Karpas-422 (cell line): ENCODE measurements at places on chromosomes 2 and 18.

DNA sequence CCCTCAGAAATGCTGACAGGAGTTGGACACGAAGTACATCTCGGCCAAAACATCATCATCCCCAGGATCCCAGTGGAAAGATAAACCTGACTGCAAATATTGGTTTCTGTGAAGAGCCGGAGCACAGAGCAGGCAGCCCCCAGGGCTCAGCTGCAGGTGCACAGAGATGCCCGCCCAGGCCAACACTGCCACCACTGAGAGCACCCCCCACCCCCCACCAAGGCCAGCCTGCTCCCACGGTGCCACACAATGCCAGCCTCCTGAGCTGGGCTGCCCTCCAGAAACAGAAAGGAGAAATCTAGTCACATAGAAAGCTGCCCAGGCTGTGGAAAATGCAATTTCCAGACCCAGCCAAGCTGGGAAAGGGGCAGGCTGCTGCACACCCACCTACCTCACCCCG lies 71.7 kb downstream of the GALNT14 start:
- no peak for DNase-seq

- no peak for DNase-seq
These were observed 38.4 kb upstream of the HDAC4 start for GRCh38 chr2:239438995-239439753.

DNA sequence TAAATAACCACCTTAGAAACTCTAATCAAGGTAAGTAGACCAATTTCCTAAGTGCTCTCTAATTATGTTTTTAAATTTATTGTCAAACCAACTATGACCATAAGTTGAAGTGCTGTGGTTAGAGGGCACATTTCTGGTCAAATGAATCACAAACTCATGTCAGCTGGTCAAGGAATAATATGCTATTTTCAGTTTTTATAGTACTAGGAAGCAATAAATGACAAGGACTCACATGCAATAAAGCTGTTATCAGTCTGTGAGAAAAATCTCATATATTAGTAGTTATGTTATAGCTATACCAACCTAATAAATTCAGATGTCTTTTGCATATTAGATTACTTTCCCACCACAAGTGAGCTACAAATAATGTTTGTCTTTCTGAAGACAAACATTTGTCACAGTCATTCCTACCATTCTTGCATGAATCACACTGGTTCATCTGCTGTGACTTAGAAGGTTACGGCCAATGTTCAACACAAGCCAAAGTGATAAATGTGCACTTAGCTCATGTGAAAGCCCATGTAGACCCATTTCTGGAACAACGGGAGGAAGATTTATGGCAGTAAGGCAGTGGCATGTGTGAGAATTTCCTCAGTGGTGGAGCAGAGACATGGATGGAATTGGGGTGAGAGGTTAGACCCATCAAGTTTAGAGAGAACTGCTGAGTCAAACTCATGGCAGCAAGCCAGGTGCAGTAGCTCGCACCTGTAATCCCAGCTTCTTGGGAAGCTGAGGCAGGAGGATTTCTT lies 27.4 kb upstream of the CCNYL1 start:
- no peak for DNase-seq

- DNase-seq: no peak
These were observed 10.3 kb downstream of the ITGA6 start for GRCh38 chr2:172437419-172438341.

GRCh38 chr2:184646177-184646576 lies 47.8 kb downstream of the ZNF804A start:
- DNase-seq: peak; percentile 91

GRCh38 chr2:14516844-14517243 lies 115.7 kb upstream of the LRATD1 start:
- DNase-seq: no peak

GRCh38 chr2:173122936-173123335 lies 47.3 kb downstream of the MAP3K20 start:
- no peak for DNase-seq

DNA sequence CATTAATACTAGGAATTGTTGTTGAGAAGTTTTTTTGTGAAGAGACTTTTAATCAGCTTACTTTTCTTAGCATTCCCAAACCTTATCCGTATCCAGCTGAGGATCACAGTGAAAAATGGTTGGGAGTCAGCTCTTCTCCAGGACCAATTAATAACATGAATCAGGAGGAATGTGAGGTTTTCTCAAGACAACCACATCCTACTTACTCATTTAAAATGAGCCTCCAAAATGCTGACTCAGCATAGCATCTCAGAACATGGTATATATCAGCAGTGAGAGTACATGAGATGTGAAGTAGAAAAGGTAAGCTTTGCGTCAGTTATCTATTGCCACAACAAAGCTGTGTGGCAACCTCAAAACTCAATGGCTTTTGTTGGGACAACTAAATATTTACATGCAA lies 140.3 kb downstream of the NRP2 start:
- DNase-seq: no peak

DNA sequence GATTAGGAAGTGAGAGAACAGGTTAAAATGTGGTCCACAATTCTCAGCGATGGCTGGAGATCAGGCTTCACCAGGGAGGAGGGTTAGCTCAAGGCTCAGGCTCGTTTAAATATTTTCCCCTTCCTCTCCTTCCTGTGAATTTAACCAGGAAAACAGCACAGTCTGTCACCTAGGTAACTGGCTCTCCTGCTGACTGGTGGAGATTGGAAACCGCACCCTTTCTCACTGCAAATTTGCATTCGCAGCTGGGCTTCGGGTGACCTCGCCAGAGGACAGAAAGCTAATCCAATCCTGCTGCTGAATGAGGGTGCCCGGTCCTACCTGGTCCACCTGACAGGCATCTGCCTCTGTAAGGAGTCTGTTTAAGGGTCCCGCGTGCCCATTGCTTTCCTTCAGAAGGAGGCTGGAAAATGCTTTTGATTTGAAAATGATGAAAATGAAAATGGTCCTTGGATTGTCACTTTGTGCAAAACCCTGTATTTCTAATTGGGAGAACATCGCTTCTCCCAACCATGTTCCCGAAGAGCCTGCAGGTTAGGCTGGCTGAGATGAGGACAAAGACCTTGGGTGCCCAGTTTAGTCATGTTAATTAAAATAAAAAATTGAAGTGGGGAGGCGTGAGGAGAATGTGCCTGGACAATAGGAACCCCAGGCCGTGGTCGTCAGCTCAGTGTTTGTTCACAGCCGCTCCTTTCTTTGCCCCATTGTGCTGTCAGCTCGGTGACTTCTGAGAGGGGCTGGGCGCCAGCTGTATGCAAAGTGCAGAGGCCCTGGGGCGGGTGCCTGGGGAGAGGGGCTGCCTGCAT lies 43.4 kb upstream of the MTCL1 start:
- DNase-seq: peak; percentile 30

GRCh38 chr2:55345064-55345463 lies 74.6 kb downstream of the CCDC88A start:
- no peak for DNase-seq

- no peak for DNase-seq
These were observed 42.3 kb upstream of the ALPP start for GRCh38 chr2:232336241-232336736.

DNA sequence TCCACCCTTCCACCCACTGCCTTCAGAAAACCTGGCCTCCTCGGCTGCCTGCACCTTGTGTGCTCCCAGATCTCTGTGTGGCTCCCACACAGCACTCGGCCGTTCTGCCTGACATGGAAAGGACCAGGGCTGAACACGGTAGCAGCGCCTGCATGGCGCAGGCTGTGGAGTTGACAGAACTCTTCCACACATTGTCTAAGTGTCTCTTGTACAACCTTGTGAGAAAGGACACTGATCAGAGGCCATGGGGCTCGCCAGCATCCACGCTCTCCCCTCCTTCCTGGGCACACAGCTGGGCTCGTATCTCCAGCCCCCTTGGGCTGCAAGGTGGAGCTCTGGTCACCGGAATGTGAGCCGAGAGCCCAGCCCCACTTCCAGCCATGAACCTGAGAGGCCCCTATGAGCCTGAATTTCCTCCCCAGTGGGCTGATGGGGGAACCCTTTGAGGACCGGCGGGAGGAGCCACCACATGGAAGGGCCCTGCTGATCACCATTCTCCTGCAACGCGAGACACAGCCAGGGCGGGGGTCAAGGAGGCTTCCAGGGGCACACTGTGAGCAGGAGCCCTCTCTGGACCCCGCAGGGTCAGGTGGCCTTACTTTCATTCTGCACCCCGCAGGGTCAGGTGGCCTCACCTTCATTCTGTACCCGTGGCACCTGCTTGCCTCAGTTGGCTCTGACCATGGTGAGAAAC lies 314.2 kb upstream of the MYT1L start:
- no peak for DNase-seq

- peak; percentile 60 for DNase-seq
These were observed 908 bp downstream of the STAT1 start for GRCh38 chr2:191012845-191013681.

DNA sequence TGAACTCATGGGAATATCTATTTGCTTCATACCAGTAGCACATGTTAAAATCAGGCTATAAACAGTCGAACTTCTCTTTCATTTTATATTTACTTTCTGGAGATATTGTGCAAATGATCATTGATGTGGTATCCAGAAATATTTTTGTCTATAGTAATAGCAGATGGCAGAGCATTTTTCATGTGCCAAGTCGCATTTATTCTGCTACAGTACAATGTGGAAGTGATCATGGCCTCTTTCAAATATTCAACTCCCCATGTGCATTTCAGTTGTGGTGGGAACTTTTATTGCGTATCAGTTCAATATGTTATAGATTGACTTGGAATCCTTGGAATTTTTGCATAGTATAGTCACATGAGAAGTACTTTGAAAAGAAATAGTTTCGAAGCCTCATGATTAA lies 57.4 kb downstream of the RHBDD1 start:
- no peak for DNase-seq

- no peak for DNase-seq
These were observed 159.4 kb downstream of the PXDN start for GRCh38 chr2:1584691-1585485.

GRCh38 chr2:101026923-101027469 lies 24.9 kb downstream of the RPL31 start:
- no peak for DNase-seq

DNA sequence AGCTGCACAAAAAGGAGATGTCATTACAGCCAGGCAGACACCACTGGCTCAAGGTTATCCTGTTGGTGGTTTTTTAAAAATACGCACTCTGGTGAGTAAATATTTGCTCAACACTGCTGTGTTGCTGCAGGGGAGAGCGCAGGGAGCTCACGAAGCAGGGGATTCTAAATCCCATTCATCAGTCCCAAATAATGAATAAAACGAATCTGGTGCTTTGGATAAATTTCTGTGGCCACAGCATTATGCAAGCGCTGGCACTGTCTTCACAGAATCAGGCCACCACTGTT lies 256.2 kb downstream of the HDAC4 start:
- no peak for DNase-seq

GRCh38 chr2:65804777-65805176 lies 372.4 kb upstream of the SPRED2 start:
- DNase-seq: no peak

- DNase-seq: no peak
These were observed 18.3 kb downstream of the IL1B start for GRCh38 chr2:112818094-112818902.

DNA sequence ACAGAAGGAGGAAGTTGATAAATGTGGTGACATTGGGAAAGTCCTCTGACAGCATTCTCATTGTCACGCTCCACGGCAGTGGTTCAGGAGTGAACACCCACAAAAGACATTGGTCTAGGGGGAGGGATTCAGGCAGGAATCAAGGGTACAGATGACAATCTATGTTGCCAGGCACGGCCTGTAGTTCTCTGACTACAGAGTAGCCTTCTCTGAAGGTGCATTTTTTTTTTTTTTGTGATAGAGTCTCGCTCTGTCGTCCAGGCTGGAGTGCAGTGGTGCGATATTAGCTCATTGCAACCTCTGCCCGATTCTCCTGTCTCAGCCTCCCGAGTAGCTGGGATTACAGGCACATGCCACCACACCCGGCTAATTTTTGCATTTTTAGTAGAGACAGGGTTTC lies 7.4 kb upstream of the MOB1A start:
- DNase-seq: peak; percentile 94

DNA sequence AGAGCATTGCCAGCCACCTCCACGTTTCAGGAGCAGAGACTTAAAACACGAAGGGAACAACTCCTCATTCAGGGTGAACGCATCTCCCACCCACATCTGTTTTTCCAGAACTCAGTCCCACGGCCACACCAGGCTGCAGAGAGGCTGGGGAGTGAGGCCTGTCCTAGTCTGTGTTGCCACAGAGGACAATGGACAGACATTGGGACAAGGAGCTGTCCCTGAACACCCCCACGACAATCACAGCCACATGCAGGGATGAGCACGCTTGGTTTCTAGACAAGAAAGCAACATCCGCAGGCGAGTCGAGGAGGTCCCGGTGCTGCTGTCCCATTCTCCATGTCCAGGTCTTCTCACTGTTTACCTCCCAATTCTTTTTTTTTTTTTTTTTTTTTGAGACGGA lies 167.4 kb downstream of the EIPR1 start:
- DNase-seq: no peak

DNA sequence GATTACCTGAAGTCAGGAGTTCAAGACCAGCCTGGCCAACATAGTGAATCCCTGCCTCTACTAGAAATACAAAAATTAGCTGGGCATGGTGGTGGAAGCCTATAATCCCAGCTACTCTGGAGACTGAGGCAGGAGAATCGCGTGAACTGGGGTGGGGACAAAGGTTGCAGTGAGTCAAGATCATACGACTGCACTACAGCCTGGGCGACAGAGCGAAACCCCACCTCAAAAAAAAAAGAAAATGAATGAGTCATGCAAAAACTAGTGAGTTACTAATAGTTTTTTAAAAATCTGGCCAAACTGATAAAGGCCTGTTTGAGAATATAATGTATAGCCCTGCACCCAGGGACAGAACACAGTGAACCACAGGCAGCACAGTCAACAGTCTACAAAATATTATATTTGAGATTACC lies 17.5 kb downstream of the AFG3L2 start:
- no peak for DNase-seq

DNA sequence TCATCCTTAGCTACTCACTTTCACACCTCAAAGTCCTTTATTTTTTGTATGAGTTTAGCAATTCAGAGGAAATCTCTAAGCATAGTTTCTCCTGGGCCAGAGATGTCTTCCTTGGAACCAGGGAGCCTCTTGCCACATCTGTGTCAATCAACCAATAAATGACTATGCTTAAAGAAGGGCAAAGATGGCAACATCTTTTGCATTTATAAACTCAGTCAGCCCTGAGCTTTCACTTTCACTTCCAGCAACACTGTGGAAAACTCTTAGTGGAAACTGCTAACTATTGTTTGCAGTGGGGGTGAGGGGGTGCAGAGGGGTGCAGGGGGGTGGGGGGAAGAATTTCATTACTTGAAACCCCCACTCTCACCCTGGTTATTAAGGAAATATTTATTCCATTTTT lies 3.4 kb downstream of the ACVR1C start:
- DNase-seq: no peak

DNA sequence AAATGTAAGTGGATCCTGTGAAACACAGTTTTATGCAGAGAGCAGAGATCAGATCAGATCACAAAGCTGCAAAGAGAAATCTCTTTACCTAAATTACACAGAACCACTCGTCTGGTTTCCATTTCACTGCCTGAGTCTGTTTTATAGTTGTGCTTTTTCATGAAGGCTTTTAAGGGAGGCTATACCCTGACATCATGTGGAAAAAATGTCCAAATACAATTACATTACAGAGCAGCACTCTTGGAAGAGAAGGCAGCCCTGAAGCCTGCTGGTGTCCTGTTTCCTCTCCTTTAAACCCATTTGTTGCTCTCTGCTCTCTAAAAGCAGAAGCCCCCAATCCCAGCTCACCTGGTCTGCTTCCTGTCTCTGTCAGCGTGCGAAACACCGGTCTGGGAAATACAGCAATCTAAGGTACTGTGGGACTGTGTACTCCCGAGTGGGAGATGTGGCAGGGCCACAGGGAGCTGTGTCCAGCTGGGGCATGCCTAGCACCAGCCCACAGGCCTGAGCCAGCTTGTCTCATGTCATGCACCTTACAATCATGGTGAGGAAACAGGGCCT lies 24.8 kb upstream of the ZFP36L2 start:
- no peak for DNase-seq

GRCh38 chr2:3260959-3261358 lies 116.7 kb downstream of the EIPR1 start:
- no peak for DNase-seq
